Activated CD4-positive, CD25-positive, alpha-beta regulatory T cell treated with anti-CD3 and anti-CD28 coated beads, Interleukin-2, amount 50 U/mL, for 24 hours (primary cell): ENCODE measurements at places on chromosomes 5 and 9.

DNA sequence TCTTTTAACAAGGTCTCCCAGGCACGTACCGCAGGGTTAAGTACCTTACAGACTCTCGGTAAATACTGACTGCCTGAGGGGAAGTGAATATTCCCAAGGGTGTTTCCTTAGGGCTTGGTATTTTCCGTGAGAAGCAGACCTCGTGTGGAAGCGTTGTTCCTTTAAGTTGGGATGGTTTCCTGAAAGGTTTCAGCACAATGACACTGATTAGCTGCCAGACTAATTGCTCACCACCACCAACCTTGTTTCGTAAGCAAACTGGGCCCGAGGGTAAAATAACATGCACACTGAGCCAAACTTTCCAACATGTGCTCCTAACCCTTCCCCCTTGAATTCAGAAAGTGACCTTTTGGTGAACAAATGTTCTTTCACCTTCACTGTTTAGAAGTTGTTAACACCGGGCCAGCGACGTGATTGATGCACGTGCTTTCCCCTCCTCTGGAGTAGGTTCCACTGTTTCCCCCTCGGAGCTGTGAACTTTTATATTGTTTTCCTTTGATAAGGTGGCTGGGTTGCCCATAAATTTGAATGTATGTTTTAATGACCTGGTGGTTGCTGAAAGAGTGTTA is 128.1 kb upstream of the RPS23 start:
- ATAC-seq: no peak

GRCh38 chr5:1295650-1296037 is 776 bp upstream of the TERT start:
- no peak for ATAC-seq

GRCh38 chr5:134503937-134504437 is 21.5 kb upstream of the JADE2 start:
- ATAC-seq: no peak

- ATAC-seq: no peak
These were observed 128.1 kb downstream of the PDE4D start for GRCh38 chr5:59765446-59765845.

GRCh38 chr9:92184041-92184564 is 68.9 kb upstream of the SPTLC1 start:
- no peak for ATAC-seq

DNA sequence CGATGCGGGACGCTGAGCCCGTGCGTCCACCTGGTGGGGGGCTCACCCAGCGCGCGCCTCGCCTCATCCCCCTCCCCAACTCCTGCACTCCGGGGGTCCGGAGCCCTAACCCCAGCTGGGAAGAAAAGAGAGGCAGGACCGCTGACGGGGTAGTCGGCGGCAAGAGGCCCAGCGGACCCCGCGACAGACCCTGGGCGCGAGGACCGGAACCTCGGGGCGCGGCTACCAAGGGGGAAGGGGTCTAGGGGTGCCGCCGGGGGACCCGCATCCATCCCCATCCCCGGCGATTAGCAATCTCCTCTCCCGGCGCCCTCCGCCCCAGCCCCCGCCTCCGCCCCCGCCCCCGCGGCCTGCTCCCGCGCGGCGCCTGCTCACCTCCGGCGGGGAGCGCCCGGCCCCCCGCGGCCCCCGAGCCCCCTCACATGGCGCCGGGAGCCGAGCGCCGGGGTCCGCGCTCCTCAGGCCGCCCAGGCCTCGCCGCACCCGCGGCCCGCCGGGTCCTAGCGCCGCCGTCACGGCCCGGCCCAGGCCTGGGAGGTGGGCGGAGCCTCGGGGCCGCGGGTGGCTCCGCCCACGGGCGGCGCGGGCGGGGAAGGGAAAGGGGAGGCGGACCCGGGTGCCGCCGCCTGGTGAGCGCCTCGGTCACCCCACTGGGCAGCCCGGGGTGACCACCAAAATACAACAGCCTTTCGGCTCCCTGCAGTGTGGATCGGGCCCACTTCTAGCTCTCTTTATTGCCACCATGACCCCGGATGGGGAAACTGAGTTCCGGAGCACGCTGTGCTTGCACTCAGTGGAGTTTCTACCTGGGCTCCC is at the start of gene ST6GALNAC6:
TSS of gene ST6GALNAC6 (minus strand) at position 476 of the 816 bp plus-strand sequence. CDS start 1,622 bp downstream, outside the sequence.
- peak; percentile 83 for ATAC-seq

GRCh38 chr9:137453643-137454081 is 5.5 kb downstream of the NSMF start:
- ATAC-seq: peak; percentile 45

DNA sequence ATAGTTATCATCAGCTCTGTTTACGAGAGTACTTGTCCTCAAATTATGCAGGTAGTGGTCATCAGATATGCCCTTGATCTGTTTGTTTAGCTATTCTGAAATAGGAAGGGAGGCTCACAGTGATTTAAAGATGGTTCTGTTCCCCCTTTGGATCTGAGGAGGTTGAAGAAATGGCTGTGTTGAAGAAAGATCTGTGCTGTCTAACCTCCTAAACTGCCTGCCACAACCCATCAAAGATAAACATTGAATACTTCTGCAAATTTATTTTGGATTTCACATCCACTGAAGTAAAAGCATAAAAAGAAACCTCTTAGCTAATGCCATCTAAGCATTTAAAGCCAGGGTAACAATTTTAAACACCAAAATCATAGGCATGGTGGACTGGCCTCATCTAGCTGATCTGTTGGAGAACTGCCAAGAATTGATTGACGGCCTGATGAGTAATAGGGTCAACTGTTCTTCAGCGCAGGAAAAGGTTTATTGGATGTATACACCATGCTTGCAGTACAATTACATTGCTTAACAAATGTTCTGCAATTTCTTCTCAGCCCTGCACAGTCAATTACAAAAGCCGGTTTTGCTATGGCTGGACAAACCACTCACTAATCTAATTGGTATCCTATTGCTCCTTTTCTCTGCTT is 97.6 kb downstream of the SEMA6A start:
- no peak for ATAC-seq

DNA sequence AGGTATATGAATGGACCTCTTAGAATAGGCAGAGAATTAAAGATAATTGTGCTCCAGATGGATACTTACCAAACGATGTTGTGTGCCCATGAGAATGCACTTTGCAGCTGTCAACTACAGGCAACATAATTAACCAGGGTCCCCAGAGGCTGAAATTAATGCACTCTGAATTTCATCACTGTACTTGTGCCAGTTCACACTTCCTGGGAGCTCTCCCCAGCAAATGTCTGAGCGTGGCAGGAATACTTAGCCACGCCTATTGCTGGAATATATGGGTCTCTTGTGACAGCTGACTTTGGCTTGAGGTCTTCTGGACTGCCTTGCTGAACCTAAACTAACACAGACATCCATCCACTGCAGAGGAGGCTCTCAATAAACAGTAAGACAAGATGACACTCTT is 11.9 kb upstream of the C1QTNF2 start:
- no peak for ATAC-seq

DNA sequence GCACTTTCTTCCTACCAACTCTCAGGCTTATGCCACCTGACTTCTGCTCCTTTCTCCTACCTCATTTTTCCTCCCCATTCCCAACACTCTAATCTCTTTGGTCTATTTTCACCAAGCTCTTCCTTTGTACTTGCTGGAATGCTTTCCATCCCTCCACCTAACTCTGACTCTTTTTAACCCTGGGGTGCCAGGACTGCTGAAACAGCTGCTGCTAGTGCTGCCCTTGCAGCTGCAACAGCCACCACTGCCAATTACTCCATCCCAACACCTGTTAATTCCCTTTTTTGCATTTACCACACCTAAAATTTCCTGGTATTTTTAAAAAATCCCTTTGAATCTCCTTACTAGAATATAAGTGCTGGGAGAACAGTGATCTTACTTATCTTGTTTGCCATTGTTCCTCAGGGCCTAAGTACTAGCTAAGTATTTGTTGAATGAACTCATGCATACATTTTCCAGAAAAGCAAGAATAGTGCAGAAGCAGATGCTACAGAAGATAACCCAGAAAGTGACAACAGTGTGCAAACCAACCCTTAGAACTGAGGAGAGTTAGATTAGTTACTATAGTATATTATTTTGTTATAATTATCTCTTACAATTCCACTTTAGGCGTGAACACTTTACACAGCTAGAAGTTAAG is 11.5 kb downstream of the NADK2 start:
- ATAC-seq: no peak

- ATAC-seq: no peak
These were observed 16.3 kb downstream of the NDUFA8 start for GRCh38 chr9:122143296-122143695.

- no peak for ATAC-seq
These were observed 1.0 kb upstream of the EXOC3 start for GRCh38 chr5:441996-442334.

GRCh38 chr9:83501565-83501964 is 36.6 kb downstream of the FRMD3 start:
- ATAC-seq: no peak
